ENCODE measurements at places on chromosomes 2 and 18.

DNA sequence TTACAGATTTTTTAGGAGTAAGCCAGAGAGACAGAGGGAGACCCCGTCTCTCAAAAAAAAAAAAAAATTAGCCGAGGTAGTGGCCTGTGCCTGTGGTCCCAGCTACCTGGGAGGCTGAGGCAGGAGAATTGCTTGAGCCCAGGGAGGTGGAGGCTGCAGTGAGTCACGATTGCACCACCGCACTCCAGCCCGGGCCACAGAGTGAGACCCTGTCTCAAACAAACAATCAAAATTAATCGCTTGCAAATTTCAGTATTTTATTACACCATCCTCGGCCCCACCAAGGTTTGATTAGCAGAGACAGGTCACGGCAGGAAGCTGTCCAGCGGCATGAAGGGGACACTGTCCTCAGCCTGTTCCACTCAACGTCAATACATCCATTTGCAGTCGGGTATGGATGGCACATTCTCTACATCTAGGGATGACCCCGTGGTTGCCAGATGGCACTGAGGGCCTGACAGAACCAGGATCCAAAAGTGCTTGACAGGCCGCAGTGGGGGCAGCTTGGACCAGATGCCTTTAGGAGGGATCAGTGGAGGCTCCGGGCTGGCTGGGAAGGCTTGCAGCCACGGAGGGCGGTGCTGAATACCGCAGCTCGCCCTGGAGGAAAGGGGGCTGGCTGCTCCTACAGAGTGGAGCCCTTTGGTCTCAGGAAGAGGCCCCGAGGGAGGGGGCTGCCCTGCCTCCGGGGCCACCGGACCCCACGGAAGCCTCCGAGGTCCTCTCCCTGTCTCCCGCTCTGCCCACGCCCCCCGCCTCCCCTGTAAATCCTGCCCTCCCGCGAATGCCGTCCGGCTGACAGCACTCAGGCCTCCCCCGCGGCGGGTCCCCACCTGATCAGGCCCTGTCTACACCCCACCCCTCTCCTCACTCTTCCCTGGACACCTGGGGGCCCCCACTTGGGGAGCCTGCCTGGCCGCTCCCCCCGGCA lies 13.1 kb downstream of the ASPRV1 start:
- no peak for DNase-seq

DNA sequence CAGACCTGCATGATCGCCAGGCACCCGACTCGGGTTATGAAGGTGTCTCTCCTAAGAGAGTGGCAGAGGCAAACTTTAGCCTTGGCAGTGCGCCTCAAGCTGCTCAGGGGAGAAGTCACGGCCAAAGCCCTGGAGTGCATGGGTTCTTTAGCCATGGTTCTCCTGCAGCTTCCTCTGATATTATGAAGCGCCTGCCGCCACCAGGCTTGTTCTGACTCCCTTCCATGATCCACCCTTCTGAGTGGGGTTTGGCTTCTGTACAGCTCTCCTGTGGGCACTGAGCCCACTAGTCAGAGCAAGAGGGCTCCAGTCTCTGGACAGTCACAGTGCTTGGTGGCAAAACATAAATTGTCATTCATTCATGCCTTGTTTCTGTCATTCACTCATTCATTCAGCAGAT lies 25.9 kb upstream of the TMBIM1 start:
- DNase-seq, result no peak

DNA sequence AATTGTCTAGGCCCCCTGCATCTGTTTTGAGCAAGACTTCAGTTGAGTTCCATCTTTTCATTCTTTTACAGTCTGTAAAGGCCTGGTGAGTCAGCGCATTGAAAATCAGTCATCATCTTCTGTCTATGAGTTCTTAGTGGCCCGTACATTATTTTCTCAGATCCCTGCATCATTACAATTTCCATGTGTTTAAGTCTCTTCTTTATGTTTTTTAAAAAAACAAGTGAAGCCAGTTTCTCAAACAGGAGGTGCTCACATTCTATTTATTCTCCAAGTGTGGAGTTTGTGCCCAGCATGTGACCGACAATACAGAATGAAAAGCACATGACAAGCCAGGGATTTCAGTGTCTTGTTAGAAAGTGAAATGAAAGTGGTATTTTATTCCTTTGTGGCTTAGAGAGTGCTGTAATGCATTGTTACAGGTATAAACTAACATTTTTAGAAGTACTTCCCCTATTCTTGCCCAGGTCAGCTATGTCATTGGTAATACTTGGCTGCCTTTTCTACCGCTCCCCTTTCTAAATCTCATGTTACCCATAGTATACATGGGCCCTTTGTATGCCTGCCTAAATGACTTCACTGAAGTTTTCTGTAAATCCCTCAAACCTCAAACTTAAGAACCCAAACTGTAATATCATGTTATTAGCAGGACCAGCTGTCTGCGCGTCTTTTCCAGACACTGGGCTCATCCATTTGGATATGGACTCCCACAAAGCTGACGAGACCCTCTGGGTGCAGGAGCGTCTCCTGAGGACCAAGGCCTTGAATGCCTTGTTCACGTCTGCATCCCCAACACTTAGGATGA lies 67.6 kb downstream of the FEZ2 start:
- no peak for DNase-seq

DNA sequence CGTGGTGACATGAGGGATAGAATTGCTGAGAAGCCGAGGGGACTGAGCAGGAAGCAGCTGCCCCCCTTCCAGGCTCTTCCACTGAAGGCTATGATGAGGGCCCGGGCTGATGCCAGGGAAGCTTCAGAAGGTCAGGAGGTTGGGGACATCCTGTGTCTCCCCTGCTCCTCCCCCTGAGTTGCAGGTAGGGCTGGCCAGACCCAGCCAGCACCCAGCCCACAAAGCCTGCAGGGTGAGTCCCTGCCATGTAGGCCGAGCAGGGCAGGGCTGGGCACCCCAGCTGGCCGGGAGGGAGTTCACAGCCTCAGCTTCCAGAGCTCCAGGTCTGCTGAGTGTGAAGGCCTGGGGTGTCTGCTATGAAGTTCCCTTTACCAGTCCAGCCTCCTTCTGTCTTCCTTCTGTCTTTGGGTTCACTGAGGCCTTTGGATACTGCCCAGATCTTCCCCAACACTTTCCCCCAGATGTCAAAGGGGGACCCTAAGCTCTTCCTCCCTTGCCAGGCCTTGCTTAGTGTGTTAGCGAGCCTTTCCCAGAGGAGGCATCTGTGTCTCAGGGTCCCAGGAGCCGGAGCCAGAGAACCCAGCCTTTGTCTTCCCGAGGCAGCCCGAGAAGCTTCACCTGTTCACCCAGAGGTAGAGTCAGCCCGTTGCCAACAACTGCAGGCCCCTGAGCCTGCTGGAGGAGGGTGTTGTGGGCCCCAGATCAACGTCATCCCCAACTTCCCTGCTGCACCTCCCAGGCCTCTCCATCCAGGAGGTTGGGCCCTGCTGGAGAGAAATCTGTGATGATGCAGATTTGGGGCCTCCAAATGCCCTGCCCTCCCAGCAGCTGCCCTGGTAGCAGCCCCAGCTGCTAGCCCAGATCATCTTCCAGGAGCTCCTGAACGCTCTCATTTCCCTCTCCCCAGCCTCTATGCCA lies 3.6 kb upstream of the NCL start:
- no peak for DNase-seq

DNA sequence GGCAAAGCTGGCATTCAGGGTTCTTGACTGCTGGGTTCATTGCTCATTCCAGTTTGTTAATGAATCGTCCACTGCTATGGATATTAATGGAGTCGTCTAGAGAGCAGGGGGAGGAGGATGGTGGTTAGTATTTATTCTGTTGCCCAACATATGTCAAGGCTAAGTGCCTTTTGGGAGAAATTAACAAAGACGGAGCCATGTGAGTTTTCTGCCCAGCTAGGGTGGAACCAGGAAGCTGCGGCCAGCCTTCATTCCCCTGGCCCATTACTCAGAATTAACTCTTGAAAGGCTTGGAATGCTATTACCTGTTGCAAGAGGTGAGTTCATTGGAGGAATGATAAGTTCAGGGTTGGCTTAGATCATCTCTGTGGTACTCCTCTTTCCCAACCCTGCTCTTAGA lies 19.3 kb downstream of the IGFBP2 start:
- no peak for DNase-seq

GRCh38 chr18:7889515-7889914 lies 322.4 kb downstream of the PTPRM start:
- no peak for DNase-seq

- DNase-seq, result no peak
These were observed 43.7 kb upstream of the SNED1 start for GRCh38 chr2:240954436-240955305.

GRCh38 chr2:72533765-72534164 lies 292.1 kb downstream of the EXOC6B start:
- DNase-seq, result no peak

GRCh38 chr18:29004921-29005320 lies 828.0 kb upstream of the CDH2 start:
- DNase-seq, result no peak

DNA sequence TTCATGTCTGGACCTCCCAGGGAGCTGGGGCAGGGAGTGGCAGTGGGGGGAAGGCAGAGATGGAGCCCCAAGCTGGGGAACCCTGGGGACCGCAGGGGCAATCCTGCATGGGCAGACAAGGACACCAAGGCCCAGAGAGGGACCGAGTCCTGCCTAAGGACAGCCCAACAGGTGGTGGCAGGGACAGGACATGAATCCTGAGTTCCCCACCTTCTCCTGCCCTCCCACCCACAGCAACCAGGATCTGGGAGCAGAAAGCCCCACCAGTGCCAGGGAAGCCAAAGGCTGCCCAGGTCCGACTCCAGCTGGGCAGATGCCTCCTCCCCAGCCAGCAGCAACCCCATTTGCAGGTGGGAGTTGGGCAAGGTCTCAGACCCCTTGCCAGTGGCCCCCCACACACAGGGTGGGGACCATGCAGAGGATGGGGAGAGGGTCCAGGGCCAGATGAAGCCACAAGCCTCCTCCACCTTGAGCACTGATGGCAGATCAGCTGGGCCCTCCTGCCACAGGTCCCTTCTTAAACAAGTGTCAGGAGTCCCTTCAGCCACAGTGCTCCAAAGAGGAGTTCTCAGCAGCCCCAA lies 6.3 kb downstream of the ADRA2B start:
- no peak for DNase-seq

GRCh38 chr2:48954935-48955334 lies 199.4 kb downstream of the FSHR start:
- DNase-seq, result no peak

GRCh38 chr2:15762449-15762848 lies 170.8 kb downstream of the DDX1 start:
- no peak for DNase-seq

GRCh38 chr18:49490246-49490762 lies 3.3 kb upstream of the C18orf32 start:
- DNase-seq, result no peak

- no peak for DNase-seq
These were observed 103.3 kb upstream of the KLF7 start for GRCh38 chr2:207269038-207269437.

DNA sequence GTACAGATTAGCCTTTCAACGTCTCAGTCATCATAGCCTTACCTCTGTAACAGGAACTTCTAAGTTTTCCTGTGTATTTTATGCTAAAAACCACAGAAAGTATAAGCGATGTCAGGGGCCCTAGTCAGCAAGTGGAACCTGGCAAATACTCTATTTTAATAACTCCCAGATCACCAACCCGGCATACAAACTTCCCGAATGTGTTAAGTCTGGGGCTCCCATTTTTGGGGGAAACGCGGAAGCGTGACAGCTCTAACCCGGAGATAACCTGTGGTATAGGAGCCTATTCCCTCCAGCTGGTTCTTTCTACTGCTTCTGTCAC lies 574 bp downstream of the NIFK start:
- no peak for DNase-seq

DNA sequence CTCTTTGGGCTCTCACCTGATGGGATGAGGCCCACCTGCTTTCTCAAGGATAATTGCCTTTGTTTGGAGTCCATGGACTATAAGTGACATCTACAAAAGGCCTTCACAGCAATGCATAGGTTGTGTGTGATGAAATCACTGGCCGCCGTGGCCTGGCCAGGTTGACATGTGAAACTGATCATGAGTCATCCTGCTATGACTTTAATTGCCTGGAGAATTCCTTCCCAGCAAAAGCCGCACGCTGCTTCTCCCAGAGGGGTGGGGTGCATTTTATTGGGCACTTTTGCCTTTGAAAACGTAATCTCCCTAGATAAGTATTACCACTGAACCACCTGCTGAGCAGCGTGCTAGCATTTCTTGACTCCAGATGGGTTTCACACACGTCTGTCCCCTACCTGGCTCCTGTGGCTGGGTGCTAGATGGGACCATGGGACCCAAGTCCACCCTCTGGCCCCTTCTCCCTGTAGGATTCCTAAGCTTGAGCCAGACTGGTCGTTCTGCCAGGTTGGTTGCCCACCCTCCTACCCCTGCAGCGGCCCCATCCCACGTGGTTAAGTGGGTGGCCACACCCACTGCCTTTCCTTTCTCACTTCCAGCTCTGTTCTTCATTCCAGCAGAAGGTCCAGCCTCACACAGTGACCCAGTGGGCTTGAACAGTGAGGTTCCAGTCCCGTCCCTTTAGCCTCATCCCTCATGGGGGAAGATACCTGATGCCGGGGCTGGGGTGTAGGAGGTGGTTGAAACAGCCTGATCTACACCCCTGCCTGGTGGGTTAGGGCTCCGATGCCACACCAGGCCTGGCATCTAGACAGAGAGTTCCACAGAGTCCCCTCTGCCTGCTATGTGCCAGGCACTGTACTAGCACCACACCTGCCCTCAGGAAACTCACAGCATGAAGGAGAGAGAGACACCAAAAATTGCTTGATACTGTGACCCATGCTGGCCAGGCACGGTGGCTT lies 89.6 kb downstream of the GBX2 start:
- DNase-seq, result no peak

DNA sequence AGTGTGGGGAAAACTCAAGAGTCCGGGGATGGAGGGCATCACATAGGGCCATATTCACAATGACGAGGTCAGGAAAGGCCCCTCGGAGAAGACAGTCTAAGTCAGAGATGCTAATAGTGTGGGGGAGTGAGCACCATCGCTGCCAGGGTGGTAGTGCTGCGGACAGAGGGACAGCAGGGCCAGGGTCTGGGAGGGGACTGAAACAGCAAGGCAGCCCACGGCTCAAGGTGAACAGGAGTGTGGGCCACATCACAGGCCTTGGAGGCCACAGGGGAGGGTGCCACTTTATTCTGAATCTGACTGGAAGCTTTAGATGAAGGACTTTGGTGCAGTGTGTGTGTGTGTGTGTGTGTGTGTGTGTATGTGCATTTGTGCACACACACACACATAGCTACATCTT lies 130.9 kb upstream of the GLI2 start:
- DNase-seq, result no peak
